ENCODE measurements at places on chromosomes 6 and 20.

- DNase-seq = no peak
Observed at GRCh38 chr6:40963019-40963418, 76.0 kb downstream of the UNC5CL start.

- no peak for DNase-seq
Observed at GRCh38 chr6:113556775-113557174, 300.4 kb upstream of the MARCKS start.

- no peak for DNase-seq
Observed at GRCh38 chr6:6725468-6726209, 137.1 kb downstream of the LY86 start.

DNA sequence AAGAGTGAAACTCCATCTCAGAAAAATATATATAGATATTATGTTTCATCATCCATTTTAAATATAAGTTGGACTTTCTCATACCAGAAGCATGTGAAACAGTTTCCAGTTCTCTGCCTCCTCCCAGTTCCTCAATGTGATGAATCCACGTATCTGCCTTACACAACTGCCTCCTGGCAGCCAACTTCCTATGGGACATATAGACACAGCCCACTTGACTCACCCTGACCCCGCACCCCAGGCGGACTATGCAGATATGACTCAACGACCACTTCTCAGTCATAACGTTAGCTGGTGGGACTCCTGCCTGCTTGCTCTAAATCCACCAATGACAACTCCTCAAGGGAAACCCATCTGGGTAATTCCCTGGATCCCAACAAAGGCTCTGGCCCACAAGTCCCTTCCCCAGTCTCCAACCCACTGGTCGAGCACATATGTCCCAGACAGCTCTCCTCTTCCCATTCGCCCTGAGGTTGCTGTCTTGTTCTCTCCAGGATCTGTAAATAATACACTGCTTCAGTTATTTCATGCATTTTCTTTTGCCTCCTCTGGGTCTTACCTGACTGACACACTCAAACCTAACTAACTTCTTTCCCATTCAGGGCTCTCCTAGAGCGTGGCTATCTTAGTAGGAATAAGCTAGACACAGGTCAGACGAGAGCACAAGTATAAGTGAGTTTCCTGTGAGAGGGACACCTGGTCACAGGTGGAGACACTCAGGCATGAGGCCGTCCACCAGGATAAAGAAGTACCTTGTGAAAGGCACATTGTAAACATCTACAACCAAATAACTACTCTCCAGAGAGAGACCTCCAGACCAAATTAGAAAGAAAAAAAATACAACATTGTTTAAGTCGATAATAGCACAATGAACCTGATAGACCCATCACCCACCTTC is 548.5 kb downstream of the CD83 start:
- peak; percentile 31 for DNase-seq

DNA sequence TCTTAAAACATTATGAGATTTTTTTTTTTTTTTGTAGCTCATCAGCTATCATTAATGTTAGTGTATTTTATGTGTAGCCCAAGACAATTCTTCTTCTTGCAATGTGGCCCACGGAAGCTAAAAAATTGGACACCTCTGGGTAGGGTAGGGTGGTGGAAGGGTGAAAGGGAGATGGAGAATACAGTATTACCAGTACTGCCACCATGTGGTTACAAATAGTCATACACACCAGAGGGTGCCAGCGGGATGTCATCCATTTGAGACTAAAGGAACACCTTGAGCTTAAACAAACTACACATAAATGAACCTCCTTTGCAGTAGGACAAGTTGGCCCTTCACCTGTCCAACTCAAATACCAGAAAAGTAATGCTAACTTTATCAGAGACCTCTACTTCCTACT is 601.9 kb downstream of the HTR1B start:
- no peak for DNase-seq

- DNase-seq = no peak
Observed at GRCh38 chr6:36691612-36692011, 6.0 kb upstream of the RAB44 start.

GRCh38 chr6:55968926-55969325 is 93.5 kb upstream of the BMP5 start:
- no peak for DNase-seq

GRCh38 chr6:52675372-52675771 is 4.5 kb downstream of the TMEM14A start:
- DNase-seq = no peak

- DNase-seq = peak; percentile 36
Observed at GRCh38 chr20:33209789-33210188, 7.4 kb upstream of the BPIFA3 start.

DNA sequence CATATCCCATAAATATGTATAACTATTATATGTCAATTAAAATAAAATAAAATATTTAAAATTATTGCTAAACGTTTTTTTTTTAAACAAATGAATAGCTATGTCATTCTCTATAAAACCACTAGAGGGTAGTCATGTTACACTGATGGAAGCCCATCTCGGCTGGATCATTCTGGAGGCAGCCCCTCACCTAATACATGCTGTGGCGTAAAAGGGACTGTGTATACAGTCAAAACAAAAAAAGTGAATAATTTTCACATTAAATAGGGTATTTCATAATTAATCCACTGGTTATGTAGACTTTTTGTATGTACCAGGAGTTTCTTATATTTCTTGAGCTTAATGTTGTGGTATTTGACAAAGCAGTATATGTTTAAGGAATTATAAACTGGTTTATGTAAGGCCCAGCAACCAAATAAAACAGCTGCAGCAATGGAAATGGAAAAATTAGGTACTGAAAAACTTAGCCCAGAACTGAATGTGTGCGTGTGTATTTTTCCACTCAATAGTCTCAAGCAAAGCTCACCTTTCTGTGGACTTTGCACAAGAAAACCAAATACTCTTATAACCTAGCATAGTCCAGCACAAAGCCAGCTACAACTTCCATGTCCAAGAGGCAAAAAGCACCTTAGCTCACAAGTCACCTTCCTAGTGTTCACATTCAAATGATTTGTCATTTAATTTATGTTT is 81.7 kb downstream of the COL9A1 start:
- no peak for DNase-seq

- DNase-seq = no peak
Observed at GRCh38 chr6:73375216-73375615, 5.5 kb upstream of the OOEP start.
